ENCODE measurements at places on chromosomes 3 and 15.

DNA sequence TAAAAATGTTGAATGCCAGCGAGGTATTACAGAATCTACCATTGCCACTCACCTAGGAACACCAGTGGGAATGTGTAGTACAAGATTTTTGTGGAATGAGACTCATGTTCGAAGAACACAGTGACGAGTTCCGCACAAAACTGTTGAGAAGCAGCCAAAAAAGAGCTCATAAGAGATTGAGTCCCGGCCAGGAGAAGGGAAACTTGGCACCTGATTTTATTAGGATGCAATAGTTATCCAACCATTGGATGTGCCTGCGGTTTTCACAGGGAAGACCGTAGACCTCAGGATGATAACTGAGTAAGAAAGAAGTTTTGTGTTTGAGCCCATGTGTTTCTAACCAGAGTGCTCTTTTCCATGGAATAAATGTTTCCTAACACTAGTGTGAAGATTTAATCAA, 88.9 kb downstream of the PTPRG start:
- peak; percentile 83 for DNase-seq

GRCh38 chr15:80640531-80641121, 54.5 kb upstream of the ABHD17C start:
- DNase-seq: no peak

GRCh38 chr3:155934230-155934629, 63.8 kb downstream of the GMPS start:
- peak; percentile 41 for DNase-seq

- DNase-seq: no peak
These were observed 2.0 kb downstream of the EPHB3 start for GRCh38 chr3:184563561-184563925.

DNA sequence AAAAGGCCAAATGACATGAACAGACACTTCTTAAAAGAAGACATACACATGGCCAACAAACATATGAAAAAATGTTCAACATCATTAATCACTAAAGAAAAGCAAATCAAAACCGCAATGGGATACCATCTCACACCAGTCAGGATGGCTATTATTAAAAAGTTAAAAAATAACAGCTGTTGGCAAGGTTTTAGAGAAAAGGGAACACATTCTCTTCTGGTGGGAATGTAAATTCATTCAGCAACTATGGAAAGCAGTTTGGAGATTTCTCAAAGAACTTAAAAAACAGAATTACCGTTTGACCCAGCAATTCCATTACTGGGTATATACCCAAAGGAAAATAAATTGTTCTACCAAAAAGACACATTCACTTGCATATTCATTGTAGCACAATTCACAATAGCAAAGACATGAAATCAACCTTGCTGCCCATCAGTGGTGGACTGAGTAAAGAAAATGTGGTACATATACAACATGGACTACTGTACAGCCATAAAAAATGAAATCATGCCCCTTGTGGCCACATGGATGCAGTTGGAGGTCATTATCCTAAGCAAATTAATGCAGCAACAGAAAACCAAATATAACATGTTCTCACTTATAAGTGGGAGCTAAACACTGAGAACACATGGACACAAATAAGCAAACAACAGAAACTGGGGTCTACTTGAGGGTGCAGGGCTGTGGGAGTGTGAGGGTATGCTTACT, 190.7 kb upstream of the MCTP2 start:
- DNase-seq: no peak

DNA sequence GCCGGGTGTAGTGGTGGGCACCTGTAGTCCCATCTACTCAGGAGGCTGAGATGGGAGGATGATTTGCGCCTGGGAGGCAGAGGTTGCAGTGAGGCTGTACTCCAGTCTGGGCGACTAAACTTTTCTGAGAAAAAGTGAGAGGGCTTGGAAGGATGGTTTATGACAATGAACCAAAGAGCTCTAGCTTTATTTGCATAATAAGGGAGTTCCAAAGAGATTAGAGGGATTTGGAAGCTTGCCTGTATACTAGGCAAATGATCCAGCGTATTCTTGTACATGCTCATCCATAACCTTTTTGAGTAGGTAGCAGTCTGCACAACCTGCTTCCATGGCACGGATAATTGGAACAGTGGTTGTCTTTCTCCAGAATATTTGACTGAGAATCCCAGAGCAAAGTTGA, 251.1 kb downstream of the CHL1 start:
- DNase-seq: no peak

- no peak for DNase-seq
These were observed 34.0 kb downstream of the BHLHE40 start for GRCh38 chr3:5013021-5013906.

- DNase-seq: no peak
These were observed 854.5 kb upstream of the CFAP20DC start for GRCh38 chr3:59904296-59904695.

DNA sequence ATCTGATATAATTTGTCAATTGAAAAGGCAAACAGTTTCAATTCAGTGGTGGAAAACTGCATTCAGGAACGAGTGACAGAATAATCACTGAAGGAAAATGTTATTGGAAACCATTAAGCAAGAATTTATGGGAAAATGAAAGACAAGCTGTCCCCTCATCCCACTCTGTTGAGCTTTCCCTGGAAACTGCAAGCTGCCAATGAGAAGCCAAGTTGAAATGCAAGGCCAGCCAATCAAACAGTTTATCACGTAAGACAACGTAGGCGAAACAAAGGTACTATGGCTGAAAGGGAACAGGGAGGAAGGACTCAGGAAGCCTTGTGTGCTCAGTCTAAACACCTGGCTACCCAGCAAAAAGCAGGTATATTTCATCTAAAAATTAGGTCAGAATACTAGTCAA, 187.9 kb upstream of the ATP10A start:
- no peak for DNase-seq

- no peak for DNase-seq
These were observed 24.8 kb upstream of the DET1 start for GRCh38 chr15:88571153-88571851.

DNA sequence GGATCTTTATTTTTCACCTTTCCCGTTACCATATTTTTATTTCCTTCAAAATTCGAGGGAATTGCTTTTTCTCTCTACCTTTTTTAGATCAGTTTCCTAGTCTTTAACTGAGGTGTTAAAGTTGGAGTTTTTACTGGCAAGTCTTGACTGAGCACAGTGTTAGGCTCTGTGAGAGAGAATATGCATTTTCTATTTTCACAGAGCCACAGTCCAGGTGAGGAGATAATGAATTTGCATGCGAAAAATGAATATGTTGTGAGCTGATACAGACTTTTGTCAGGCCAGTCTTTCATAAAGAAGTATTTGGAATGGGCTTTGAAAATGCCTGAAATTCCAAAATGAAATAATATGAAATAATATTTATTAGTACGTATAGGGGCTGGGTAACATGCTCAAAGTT, 31.9 kb downstream of the MME start:
- DNase-seq: no peak

- no peak for DNase-seq
These were observed 83.1 kb upstream of the PRR20G start for GRCh38 chr3:127370906-127371305.

DNA sequence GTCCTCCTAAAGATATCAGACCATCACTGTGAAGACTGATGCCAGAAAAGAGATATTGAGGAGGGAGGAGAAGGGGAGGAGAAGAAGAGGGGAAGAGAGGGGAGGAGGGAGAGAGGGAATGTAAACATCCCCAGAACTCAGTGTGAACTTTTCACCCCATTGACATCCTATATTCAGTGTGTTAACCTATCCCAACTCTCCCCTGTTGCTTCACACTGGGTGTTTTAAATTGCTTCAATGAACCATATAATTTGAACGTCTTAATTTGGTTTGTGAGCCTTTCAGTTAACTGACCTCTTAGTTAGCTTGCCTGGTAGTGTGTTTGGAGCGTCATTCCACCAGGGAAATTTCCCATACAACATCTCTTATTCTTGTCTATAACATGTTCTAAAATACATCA, 29.8 kb upstream of the PTPRG start:
- DNase-seq: no peak

GRCh38 chr3:72032441-72033135, 247.6 kb upstream of the PROK2 start:
- no peak for DNase-seq

DNA sequence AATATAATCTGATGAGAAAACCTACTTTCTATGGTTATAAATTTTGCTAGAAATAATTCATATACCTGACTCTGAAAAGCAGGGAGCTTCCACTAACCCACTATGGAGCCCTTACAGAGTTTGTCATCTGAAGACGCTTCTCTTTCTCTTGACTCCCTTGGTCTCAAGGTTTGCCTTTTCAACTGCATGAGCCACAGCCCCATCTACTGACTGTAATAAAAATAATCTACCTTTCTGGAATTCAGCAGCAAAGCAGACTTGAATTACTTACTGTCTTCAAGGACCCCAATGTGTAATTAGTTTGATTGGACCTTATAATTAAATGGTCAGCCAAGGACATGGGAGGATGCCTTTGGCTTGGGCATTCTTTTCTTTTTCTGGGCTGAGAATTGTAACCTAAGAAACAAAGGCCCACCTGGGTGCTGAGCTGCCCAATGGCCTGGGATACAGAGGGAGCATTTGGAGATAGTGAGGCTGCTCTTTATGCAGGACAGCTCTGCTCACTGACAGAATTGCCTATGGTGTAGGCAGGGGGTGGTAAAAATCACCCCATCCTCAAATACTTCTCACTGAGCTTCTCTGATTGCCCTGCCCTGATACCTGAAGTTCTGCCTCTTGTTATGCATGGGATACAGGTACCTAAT, 178.6 kb upstream of the TRIM42 start:
- DNase-seq: peak; percentile 39

DNA sequence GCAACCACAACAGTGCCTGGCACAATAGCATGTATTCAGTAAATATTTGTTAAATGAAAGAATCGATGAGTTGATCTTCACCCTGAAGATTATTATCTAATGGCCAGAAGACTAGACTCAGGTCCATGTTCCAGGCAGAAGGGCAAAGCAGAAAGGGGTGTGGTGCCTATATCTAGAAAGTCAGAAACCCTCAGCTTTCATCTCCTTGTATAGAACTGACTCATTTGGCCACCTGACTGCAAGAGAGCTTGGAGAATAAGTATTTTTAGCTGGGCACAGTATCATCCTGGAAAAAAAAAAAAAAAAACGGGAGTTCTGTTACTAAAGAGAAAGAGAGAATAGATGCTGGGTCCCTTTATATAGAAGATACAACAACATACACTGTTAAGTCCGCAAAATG, 69.7 kb upstream of the SPRED1 start:
- DNase-seq: no peak

GRCh38 chr3:50166620-50167019, 11.5 kb downstream of the SEMA3F start:
- DNase-seq: no peak

DNA sequence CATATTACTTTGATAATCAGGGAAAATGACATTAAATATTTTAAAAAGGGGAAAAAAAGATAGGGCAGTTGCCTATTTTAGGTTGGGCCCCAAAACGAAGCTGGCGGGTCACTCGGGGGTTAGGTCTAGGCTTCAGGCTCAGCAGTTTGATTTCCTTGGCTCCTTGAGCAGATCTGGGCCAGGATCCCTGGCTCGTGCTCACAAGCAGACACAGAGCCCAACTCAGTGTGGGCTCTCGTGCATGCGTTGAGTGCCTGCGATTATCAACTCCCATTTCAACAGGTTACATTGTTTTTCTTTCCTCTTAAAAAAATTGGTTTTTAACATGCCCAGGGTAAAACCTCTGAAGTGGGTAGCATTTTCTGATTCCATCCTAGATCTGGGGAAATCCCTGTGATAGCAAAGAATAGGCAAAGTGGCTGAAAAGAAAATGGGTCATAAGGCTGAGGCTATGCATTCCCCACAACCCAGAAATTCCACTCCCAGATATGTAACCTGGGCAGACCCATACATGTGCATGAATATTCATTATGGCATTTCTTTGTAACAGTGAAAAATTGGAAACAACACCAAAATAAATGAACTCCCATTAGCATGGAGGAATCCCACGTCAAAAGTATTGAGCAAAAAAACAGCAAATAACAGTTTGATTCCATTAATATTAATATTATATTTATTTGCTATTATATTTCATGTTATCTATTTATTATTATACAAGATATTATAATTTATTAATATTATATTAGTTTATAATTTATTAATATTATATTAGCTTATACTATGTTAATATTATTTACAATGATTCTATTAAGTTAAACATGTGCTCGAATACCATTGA, 27.8 kb downstream of the FAM43A start:
- no peak for DNase-seq

GRCh38 chr3:125374996-125375941, at the start of gene ZNF148:
TSS of gene ZNF148 (minus strand) at chr3:125375325. CDS start at chr3:125313640, 61,685 bp downstream.
- DNase-seq: peak; percentile 94

- no peak for DNase-seq
These were observed 91.2 kb upstream of the PHLDB2 start for GRCh38 chr3:111767756-111768445.

DNA sequence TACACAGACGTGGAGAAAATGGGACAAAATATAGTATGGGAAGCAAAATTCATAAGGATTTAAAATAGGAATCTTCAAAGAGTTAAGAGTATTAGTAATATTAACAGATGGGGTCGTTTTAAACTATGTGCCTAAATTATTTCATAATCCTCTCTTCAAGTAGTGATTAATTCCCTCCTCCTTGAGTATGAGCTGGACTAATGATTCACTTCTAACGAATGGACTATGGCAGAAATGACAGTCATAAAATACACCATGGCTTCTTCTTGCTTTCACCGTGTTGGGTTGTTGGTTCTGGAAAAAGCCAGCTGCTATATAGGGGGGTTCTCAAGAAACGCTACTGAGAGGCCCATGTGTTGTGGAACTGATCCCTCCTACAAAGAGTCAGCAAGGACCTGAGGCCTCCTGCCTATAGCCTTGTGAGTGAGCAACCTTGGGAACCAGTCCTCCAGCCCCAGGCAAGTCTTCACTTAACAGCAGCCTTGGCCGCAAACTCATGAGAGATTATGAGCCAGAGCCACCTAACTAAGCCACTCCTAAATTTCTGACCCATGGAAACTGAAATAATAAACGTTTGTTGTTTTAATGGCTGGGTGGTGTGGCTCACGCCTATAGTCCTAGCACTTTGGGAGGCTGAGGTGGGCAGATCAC, 64.8 kb upstream of the ABHD2 start:
- DNase-seq: no peak

DNA sequence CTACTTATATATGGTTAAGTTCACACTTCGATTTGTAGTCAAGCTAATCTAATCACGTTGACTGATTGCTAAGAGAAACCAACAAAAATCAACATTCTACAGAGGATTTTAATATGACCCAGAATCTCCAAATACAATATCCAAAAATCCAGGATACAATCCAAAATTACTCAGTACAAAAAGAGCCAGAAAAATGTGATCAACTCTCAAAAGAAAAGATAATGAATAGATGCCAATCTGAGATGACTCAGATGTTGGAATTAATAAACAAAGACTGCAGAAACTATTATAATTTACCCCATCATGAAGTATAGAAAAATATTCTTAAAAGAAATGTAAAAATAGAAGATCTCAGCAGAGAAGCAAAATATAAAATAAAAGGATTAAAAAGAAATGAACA, 22.3 kb downstream of the HACL1 start:
- DNase-seq: no peak

- DNase-seq: peak; percentile 52
These were observed 62.5 kb upstream of the LIPC start for GRCh38 chr15:58369261-58369701.

All from cardiac fibroblast (primary cell).